ENCODE measurements at places on chromosomes 16 and 17.

DNA sequence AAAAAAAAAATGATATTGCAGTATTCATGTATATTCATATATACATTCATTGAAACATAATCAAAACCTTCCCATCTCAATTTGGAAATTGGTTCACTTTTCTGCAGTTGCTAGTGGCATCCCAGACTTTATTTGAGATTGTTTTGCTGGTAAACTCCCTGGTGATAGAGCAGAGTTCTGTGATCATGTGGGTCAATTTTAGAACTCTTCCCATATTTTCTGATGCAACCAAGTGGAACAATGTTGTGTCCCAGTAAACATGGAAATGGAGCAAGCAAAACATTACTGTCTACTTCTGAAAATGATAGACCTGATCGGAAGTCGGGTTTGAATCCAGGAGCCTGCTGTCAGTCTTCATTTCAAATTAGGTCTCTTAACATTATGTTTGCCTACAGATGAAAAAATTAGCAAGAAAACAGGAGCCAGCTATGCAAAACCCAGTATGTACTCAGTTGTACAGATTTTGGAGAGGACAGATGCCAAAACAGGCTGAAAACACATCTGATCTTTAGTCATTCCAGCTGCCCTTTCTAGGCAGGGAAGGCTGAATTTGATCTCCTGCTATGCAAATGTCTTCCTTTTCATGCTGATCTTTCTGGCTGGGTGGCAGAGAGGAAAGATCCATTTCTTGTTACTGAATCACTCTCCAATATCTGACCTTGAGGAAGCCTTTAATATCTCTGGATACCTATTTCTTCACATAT is 786.6 kb upstream of the SOX9 start:
- DNase-seq = no peak

GRCh38 chr16:51057102-51057793 is 93.8 kb downstream of the SALL1 start:
- no peak for DNase-seq

DNA sequence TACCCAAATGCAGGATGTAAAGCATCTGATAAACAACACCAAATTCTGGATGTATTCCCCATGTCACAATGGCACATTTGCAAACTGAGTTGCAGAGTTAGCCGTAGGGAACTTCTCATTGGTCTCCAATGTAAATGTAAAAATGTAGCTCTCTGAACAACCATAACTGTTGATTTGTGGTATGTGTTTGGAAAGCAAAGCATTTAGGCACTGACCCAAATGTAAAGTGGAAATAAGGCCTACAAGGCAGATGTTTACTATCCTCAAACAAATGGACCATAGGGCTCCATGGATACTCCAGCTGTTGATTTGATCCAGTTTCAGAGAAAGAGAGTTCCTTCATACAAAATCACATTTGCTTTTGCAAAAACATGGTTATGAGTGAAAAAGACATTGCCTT is 223.0 kb upstream of the ELAC2 start:
- no peak for DNase-seq

DNA sequence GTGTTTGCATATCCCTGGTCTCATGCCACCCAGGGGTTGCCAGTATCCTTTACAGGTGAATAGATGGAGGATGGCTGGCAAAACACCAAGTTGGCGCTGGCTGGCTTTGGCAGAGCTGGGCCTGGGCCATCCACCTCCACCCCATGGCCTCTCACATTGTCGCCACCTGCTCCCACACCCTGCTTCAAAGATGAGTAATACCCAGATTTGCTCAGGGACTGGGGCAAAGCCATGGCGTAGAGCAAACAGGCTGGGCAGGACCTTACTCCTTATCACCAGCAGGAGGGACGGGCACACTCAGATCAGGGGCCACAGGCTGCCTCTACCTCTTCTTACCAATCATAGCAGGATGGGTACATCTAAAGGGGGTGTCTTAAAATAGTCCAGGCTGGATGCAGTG is 24.3 kb downstream of the PLA2G10 start:
- no peak for DNase-seq

DNA sequence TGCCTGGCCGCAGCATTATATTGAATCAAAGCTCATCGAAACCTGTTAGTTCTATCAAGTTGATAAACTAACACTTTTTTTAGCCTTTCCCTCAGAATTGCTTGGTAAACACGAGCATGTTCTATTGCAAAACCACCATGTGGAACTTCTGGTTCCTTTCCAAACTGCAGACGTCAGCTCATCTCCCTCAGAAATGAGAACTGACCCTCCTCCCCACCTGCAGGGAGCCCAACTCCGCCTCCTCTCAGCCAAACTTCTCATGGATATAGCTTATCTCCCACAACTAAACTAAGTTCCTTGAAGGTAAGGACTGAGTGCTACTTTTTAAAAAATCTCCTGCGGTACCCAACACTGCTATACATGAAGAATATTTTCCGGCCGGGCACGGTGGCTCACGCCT is 6.7 kb downstream of the SHMT1 start:
- no peak for DNase-seq

GRCh38 chr16:27638833-27639560 is 89.1 kb downstream of the KATNIP start:
- no peak for DNase-seq

DNA sequence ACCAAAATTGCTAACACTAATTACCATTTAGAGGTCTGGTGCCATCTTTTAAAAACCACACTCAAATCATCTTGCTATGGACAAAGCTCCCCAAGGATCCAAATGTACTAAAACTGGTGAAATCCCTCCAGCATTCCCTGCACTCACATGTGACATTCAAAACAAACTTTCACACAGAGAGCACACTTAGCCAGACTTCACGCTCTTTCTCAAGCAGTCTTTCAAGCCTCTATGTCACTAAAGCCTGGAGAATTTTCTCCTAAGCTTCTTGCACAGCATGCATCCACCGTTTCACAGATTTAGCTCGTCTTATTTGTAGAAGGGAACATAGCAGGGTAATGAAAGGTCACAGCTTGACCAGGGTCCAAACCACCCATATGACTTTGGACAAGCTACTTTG is 19.3 kb downstream of the CMTM3 start:
- DNase-seq = no peak

Measured in stimulated activated effector memory CD8-positive, alpha-beta T cell treated with anti-CD3 and anti-CD28 coated beads, Interleukin-12 subunit alpha, Interleukin-12 subunit beta, amount 100 ng/mL, for 72 hours (primary cell).